ENCODE measurements at places on chromosomes 5 and 9.
A peak's percentile ranks its signal among the peaks of the same experiment; 100 is the strongest.

DNA sequence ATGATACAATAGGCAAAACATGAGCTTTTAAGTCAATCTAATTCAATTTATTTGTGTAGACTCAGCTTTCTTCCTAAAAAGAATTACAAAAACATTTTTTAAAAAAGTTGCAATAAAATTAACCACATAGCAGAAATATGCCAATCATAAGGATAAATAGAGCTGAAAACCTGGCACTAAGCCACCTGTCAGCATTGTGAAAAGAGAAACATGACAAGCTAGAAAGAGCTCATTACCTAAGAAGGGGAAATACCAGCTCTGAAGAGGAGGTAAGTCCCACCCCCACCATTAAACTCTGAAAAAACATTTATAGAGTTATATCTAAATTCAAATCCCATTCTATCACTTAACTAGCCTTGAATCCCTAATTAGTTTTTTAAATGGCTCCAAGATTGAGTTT, 372.9 kb downstream of the OSTF1 start:
- no peak for DNase-seq

- no peak for DNase-seq
Observed at GRCh38 chr9:114386886-114387679, 699 bp downstream of the AKNA start.

- no peak for DNase-seq
Observed at GRCh38 chr9:89323390-89323789, 5.1 kb downstream of the SECISBP2 start.

GRCh38 chr5:160342413-160342941, 27.9 kb downstream of the C1QTNF2 start:
- peak; percentile 75 for DNase-seq

Measured in bronchial epithelial cell (primary cell).